ENCODE measurements at places on chromosomes 2 and 18.

DNA sequence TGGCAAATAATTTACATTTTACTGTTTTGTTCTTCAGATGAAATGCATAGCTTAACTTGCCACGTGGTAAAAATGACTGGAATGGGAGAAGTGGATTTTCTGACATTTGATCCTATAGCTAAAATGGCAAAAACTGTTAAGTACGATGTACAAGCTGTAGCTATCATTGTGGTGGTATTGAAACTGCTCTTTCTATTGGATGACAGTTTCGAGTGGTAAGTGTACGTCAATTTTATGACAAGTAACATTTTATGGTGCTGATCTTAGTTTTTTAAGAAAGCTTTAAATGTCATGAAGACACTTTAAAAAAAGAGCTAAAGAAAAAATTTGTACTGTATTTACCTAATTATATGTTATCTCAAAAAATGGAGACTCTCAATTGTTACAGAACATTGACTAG is 40.8 kb upstream of the GRHL1 start:
- no peak for DNase-seq

DNA sequence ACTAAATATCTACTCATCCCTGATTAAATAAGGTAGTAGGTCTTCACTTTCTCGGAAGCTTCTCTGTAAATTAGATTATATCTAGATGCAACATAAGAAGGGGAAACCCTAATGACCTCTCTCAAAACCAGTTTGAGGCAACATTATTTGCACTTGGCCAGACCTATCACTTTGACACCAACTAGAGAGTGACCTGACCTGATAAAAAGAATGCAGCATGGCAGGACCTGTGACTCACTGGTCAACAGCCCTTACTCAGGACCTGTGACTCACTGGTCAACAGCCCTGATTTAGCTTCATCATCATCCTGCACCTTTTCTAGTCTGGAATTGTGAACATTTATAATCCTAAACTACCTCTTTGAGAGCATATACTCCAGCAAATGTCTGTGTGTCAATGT is 1957.7 kb upstream of the CELF4 start:
- no peak for DNase-seq

- DNase-seq = no peak
Measured at GRCh38 chr2:60759654-60760053, 3.6 kb downstream of the PAPOLG start.

- peak; percentile 52 for DNase-seq
Measured at GRCh38 chr18:13629841-13630715, 96.3 kb downstream of the FAM210A start.

- DNase-seq = no peak
Measured at GRCh38 chr18:78402966-78403365, 576.7 kb upstream of the SALL3 start.

DNA sequence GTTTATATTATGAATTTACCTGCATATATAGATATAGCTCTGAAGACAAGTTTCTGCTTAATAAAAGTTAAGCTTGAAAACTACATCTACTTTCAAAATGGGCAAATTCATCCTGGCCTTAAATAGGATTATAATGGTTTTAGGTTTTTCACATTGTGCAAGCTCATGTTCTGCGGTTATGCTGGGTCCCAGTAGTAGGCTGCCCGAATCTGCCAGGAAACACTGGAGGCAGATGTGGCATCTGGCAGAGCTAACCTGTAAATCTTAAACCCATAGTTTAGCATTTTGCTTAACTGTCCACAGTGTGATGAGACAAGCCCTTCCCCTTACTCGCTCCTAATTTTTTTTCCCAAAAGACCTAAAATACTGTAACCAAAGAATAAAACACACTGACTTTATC is 234.2 kb downstream of the TCF4 start:
- DNase-seq = no peak

DNA sequence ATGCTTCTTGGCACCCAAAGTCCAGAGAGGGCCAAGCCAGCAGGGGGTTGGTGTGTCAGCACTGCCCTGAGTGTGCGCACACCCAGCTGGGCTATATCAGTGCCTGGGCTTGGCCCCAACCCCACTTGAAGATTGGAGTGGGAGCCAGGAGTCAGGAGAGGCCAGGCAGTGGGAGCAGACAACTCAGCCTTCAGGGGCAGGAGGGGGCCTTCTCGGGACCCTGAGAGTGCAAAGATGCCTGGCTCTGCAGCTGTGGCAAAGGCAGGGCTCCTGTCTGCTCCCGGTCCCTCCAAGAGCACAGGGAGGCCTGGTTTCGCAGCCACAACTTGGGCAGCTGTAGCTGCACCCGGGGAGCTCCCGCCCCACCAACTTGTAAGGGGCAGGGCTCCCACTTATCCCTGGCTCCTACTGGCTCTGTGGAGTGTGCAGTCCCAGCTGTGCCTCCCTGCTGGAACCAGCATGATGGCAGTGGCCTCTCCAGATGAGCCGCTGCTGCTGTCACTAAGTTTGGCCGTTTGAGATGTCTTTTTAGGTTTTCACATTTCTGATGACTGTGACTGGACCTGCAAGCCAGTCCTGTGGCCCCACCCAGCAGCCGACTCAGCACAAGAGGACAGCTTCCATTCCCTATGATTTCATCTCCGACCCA is 148.8 kb upstream of the HS6ST1 start:
- DNase-seq = no peak

DNA sequence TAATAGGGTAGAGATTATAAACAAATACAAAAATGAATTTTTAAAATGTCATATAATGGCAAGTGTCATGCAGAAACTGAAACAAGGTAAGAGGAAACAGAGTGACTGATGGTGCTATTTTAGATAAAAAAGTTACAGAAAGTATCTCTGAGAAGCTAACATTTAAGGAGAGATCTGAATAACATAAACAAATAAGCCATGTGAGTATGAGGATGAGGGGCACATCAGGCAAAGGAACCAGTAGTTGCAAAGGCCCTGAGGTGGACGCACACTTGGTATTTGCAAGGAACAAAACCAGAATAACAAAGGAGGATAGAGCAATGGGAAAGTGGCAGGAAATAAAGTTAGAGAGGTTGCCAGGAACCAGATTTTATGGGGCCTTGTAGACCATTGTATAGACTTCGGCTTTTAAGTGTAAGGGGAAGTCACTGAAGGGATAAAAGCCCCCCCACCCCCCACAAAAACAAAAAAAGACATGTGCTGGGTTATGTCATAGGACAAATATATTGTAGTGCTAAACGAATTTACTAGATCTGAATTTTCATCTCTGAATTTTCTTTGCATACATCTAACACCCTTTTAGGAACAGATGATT is 159.2 kb downstream of the DTNB start:
- no peak for DNase-seq

- no peak for DNase-seq
Measured at GRCh38 chr2:167579826-167580225, 667.6 kb downstream of the STK39 start.

DNA sequence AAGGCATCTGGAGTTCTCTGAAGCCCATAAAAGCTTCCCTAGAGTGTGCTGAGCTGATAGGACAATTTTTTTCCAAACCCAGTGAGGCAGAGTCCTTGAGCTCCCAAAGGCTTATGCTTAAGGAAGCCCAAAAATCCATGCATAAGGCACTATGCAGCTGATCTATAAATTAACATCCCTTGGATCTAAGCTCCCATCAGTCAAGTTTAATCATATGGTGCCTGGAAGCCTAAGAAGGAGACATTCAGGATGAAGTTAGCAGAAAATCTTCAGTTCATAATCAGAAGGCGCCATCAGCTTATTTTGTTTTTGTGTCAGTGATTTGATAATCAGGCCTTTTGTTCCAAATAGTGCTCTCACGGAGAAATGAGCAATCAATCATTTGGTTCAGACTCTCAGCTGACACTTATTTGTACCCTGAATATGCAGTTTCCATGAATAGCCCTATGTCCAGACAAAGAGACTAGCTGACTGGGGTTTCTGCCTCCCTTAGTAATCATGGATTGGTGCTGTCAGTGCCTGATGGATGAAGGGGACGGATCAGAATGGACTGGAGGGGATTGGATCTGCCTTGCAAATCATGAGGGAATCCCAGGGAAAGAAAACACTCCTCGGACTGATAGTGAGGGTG is 464.8 kb upstream of the RGPD4 start:
- no peak for DNase-seq

DNA sequence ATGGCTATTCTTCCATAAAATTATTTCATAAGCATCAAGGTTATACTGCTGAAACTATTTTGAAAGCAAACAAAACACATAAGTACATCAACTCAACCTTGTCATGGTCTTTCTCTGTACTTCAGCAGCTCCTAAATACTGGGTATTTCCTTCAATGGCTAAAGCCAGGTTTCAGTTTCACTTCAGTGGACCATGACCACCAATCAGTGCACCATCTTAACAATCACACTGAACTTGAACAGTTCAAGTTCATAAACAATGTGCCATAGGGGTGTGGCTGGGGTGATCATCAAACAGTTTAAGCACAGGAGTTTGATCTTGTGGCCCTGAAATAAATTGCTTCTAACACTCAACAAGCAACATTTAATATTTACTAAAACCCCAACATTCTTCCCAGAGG is 124.1 kb upstream of the FIGN start:
- no peak for DNase-seq
